Left ventricle myocardium superior (tissue), 1 donor: ENCODE measurements at places on chromosomes 2 and 18.

DNA sequence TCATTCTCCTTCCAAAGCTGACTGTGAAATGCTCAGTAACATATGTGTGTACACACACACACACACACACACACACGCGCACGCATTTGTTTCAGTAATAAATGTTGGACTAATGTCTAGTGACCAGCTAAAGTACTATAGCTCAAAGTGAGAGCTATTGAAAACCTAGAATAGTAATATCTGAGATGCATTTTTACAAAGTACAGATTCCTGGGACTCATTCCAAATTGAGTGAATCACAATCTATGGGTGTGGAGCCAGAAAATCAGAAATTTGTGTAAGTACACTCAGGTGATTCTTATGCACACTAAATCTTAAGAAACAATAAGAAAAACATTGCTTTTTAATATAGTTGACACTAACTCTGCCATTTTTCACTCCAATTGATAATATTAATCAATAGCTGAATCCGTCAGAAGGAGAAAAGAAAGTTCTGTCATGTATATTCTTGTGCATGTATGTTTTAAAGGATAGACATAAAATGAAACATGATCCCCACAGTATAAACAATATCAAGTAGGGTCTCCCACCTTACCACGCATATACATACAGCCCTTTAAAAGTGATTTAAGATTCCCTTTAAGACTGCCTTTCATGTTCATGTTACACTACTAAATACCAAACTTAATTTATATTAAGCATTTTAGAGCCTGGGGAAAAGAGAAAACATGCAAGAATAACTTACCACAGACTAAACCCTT is 123.5 kb downstream of the ATAD2B start:
- DNase-seq = no peak

- no peak for DNase-seq
Observed at GRCh38 chr2:149021271-149021719, 17.2 kb upstream of the LYPD6B start.

- DNase-seq = no peak
Observed at GRCh38 chr2:189782221-189782671, 1.9 kb downstream of the ORMDL1 start.

DNA sequence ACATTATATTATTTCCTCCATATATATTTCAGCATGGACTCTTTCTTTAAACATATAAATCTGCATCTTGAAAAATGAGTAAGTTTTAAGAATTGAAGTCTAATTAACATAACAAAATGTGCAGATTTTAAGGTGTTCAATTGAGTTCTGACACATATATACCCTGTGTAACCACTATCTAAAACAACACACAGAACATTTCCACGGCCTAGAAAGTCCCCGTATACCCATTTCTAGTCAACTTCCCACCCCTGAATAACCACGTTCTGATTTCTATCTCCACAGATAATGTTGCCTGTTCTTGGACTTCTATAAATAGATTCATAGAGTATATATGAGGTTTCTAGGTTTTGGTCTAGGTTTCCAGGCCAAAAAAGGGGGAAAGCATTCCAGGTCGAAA is 87.5 kb downstream of the AAK1 start:
- no peak for DNase-seq

- DNase-seq = no peak
Observed at GRCh38 chr2:4715065-4715464, 977.1 kb upstream of the SOX11 start.
